ENCODE measurements at places on chromosomes 4 and X.

GRCh38 chr4:129994715-129995114, 898.8 kb downstream of the C4orf33 start:
- DNase-seq, result no peak

- DNase-seq, result peak; percentile 61
Measured at GRCh38 chrX:101595739-101596419, 21.9 kb downstream of the ARMCX6 start.

DNA sequence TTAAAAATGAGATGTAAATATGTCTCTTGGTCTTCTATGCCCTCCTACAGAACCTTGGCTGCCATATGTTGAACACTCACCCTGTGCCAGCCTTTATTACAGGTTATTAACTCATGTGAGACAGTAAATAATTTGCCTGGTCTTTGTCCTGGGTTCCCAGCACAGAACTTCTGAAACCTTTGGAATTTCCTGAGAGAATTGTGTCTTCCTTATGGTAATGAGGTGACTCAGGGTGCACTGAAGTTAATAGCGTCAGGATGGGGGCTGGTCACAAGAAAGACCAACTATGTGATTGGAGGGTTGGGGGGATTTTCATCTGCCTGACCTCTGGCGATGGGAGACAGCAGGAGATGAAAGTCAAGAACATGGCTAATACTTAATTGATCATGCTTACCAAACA, 289.8 kb upstream of the STS start:
- DNase-seq, result no peak

GRCh38 chrX:9577555-9577954, 112.7 kb downstream of the TBL1X start:
- DNase-seq, result no peak

DNA sequence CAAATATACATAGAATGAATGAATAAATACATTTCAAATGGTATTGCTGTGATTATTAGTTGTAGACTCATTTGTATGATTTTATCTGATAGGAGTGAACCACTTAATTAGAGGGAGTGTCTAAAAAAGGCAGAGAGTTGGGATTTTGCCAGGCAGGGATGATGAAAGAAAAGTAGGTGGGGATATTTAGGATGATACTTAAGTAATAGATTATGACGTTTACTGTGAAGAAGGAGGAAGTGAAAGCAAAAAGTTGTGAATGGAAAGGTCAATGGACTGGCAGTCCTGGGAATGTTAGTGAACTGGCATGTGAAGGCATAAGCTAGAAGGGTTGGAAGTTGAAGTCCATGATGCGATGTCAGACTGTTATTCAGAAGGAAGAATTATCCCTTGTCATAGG, 917.1 kb downstream of the RAPGEF2 start:
- DNase-seq, result no peak

- DNase-seq, result no peak
Measured at GRCh38 chr4:162523171-162523570, 359.4 kb upstream of the FSTL5 start.

DNA sequence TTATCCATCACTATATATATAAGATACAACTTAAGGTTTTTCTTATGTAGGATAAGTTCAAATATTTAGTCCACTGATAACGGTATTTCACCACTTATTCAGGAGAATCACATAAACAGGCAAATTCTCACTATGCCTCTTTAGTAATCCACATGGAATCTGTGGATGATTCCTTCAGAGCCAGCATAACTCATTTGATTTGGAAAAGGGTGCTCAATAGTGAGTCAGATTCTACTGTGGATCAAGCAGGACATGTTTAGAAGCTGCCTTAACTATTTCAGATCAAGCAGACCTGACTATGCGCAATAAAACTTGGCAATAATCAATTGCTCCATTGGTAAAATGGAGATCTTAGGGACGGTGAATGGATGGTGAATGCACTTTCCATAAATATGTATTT, 184.1 kb downstream of the CBR4 start:
- peak; percentile 48 for DNase-seq

- no peak for DNase-seq
Measured at GRCh38 chrX:53595266-53595810, 91.2 kb downstream of the HUWE1 start.

- no peak for DNase-seq
Measured at GRCh38 chrX:53882331-53882730, 161.9 kb downstream of the PHF8 start.

GRCh38 chr4:109436504-109436903, 2.9 kb downstream of the SEC24B start:
- DNase-seq, result no peak

DNA sequence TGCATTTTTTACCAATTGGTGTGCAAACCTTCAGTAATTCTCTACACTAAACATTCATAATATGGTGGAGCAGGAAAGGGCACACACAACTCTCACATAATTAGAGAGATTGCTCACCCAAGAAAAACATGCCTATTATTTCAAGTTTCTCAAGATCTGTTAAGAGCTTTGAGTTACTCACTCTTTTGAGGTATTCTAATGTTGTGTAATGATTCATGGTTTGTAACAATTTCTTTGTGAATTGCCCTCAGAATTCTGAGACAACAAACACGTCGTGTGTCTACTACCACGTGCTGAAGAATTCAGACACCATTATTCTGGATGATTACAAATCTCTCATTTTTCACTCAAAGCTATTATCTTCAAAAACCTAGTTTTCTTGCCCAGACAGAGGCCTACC, 82.8 kb downstream of the PDGFC start:
- DNase-seq, result peak; percentile 55

- no peak for DNase-seq
Measured at GRCh38 chr4:115323106-115323707, 209.8 kb upstream of the NDST4 start.

DNA sequence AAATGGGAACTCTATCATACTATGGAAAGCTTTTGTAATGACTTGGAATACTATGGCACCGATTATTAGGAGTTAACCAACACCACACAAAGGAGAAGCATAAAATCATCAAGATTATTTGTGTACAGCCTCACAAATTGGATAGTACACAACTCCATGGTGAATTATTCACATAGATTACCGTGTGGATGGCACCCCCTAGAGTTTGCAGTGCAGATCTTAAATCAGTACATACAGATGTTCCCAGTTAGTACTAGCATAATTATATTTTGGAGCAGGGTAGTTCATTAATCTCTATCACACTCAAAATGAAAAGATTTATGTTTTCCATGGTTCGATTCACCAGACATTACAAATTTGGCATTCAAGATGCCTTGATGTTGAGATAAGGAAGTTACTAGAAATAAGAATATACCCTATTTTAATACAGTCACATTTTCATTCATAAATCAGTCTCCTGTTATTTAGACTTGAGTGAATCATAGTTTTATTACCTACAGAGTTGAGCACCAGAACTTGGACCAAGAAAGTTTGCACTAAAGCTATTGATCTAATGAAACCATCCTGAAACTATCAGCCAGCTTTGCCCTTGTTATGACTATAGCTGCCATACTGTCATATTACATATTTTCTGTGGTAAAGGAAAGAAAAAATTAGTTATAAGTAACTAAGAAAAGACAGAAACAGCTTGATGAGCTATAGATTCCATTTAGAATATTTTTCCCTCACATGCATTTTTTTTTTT, 531.8 kb downstream of the GLUD2 start:
- no peak for DNase-seq

DNA sequence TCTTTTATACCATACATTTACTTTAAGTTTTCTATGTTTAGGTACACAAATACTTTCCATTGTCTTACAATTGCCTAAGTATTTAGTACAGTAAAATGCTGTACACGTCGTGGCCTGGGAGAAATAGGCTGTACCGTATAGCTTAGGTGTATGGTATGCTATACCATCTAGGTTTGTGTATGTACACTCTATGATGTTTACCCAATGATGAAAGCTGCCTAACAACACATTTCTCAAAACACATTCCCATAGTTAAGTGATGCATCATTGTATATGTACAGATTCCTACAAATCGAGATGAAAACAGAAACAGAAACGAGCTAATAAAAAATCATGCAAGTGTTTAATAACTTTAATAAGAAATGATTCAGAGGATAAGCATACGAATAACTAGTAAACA, 51.6 kb downstream of the SPANXA2 start:
- DNase-seq, result no peak

DNA sequence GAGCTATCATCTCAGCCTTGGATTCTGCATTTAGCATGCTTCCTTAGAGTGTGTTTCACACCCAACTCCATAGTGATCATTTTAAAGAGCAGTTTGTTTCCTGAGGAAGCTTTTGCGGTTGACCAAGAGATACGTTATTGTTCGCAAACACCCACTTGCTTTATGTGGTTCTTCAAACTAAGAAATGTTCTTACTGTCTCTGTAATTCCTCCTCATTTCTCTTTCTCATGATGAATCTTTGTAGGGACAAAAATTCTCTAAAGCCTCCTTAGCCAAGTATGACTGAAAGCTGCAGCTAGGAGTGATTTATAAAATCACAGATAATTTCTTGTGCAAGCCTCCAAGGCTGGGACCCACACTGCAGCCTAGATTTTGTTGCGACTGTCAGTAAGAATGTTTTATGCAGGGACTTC, 10.0 kb downstream of the TNIP3 start:
- DNase-seq, result no peak

DNA sequence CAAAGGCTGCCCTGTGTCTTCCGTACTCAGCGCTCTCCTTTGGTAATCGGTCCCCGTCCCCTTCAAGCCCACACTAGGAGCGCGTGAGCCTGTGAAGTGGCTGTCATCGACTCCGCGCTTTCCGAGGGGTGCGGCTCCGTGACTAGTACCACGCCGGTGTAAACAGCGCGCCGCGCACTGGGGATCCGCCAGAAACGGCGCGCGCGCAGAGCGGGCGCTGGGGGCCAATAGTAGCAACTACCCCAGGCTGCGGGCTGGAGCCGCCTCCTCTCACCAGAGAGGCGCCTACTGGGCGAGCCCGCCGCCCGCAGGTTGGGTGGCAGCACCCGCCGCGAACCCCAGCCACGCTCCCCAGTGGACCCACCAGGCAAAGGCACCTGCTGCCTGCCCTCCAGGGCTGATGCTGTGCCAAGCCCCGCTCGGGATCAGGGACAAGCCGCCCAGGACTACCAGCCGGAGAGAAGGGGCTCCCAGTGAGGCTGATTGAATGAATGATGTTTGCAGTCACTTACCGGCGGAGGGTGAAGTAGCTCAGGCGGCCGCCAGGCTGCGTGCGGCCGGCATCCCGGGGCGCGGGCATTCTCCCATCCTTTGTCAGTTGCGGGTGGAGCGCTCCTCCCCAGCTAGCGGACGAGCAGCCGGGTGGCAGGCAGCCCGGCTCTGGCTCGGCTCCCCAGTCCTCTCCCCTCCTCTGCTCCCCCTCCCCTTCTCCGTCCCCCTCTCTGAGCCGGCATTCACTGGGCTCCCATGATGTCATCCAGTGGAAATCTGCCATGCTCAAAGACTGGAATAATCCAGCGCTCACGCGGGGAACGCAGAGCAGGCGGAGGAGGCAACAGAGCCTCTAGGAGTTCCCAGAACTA, 370.3 kb upstream of the SMIM31 start:
- no peak for DNase-seq

DNA sequence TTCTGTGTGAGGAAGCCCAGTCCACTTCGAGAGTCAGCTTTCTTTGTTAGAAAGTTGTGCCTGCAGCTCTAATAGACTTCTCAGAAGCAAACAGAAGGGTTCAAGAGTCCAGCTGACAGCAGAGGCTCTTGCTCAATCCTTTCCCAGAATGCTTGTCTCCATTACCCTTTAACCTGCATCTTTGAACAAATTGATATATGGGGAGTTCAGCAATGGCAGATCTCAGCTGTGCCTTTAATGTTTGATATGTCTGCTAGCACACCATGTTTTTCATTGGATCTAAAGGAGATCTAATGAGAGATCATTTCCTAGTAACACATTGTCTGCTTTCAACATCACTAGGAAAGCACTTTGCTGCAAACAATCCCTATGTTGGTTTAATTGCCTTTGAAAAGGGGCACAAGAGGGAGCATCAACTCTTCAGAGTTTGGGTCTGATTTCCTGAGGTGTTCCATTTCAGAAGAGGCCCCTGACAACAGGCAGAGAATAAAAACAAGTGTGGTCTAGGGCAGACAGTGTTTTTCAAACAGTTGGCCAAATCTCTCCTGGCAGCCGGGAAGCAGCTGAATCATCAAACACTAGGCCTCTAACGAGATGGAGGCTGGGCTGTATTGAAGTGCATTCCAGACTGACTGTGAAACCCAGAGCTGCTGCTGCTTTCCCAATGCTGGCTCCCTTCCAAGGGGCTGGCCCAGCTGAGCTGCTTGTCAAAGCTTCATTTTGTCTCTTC, 55.5 kb downstream of the LUZP4 start:
- peak; percentile 93 for DNase-seq

DNA sequence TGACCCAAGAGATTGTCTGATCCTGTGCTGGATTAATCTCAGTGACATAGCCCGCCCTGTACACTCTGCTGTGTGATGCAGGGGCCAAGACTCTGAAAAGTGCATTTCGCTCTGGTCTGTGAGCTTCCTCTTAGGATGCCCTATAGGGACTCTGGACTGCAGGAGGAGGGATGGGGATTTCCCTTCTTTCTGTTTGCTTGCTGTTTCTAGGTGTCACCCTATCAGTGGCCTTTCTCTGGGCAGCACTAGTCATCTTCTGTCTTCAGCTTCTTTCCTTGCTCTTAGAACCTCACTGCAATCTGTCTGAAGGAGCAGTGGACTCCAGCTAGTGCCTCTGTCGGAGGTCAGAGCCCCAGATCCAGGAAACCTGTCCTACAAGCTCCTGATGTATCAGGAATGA, 34.5 kb upstream of the SCRG1 start:
- DNase-seq, result no peak

GRCh38 chr4:115126491-115126890, 13.1 kb upstream of the NDST4 start:
- no peak for DNase-seq

DNA sequence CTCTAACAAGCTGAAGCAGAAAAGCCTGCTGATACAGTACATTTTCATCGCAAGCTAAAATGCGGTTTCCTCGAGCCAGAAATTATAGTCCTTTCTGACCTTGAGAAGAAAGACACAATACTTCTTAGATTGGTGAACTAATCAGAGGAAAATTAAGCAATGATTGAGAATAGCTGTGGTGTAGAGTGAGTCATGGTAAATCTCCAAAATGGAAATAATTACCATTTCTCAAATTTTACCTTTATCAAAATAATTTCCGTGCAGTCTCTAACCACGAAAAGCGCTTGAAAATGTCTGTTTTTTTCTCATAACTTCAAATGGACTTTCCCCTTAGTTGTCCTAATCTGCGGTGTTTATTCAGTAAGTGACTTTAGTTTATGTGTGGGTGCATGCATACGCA, 190.2 kb downstream of the CPE start:
- DNase-seq, result no peak

GRCh38 chr4:87209696-87210095, 10.7 kb downstream of the KLHL8 start:
- peak; percentile 19 for DNase-seq

GRCh38 chrX:79065696-79066095, 78.8 kb upstream of the GPR174 start:
- no peak for DNase-seq

DNA sequence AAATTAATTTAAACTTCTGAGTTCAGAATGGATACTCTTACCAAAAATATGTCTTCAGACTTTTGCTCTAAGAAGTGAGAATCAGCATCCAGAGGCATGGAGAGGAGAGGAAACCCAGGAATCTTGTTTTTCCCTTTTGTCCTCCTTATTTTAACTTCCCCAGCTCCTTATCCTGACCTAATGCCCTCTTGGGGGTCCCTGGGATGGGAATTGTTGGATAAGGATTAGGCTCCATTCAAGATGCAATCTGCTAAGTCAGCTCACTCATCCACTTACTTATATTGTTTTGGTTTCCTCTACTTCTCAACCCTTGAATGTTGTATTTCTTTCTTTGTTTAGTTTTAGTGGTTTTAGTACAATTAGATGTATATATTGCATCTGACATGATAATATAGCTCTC, 208.4 kb upstream of the PCDH7 start:
- no peak for DNase-seq
